ENCODE measurements at places on chromosomes 12 and 14.

DNA sequence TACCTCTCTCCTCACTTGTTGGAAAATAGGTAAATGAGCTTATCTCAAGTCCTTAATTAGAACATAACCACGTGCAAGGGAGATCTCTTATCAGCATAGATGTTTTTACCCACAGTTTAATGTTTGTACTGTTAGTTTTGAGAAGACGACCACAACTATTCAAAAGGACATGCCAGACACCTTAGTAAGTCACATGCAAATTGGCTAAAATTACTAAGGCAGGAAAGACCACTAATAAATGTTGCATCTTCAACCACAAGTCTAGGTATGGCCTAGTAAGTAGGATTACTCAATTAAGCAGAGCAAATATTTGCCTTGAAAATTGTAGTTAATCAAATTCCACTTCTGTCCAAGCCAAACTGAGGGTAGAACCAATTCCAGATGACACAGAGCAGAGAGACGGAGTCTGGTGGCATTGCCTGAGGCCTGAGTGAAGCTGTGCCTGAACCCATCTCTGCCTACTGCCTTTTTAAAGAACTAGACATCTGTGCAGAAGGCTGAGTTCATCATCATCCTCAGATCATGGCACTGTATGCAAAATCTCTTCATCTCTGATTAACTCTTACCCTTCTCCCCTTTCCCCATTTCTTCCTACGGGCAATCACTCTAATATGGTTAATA is 29.7 kb upstream of the CHST11 start:
- no peak for DNase-seq

DNA sequence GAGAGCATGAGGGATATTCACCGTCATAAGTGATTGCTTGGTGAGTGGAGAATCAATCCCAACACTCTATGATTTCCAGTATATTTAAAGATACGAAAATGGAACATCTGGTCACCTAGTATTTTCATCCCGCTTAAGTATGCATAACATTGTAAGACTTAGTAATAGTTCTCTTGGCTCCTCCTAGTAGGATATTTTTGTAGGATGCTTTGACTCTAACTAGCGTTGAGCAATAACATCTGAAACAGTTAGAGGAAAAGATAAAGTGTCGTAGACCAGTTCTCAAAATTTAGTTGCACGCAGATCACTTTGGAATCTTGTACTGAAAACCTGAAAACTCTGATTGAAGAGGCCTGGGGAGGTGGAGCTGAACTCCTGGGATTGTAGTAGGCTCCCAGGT is 7.6 kb downstream of the SAMD4A start:
- no peak for DNase-seq

GRCh38 chr14:90715993-90716392 is 100.2 kb downstream of the TTC7B start:
- DNase-seq = no peak

- no peak for DNase-seq
These were observed 5.2 kb upstream of the AP1G2 start for GRCh38 chr14:23572836-23573235.

- DNase-seq = no peak
These were observed 112.8 kb upstream of the IGF1 start for GRCh38 chr12:102593134-102593533.

GRCh38 chr14:77488558-77488957 is 10.1 kb downstream of the ISM2 start:
- DNase-seq = no peak

- DNase-seq = no peak
These were observed 2.3 kb downstream of the HIP1R start for GRCh38 chr12:122837306-122838265.
